HT-29 (cell line): ENCODE measurements at places on chromosomes 5 and 9. TPM values are rescaled to one million over a fixed set of nuclear protein-coding genes. Genes with fewer than 3 reads are reported as not detected.

The PARP8 gene
- 5.3 and 8.1 TPM in 2 replicates for total RNA-seq

The C5orf58 gene
- total RNA-seq = not detected in 2 replicates

The CLK4 gene
- 10.1 and 12.0 TPM in 2 replicates for total RNA-seq

The JAKMIP2 gene
- total RNA-seq = 0.03 and 0.26 TPM in 2 replicates

The GABRA6 gene
- total RNA-seq = not detected in 2 replicates

The ECM2 gene
- total RNA-seq = not detected in 2 replicates

The SPINK4 gene
- 1.3 TPM in 1 of 2 replicates, not detected in the other for total RNA-seq

The FAM170A gene
- total RNA-seq = not detected in 2 replicates

The RARS1 gene
- 52.3 and 54.2 TPM in 2 replicates for total RNA-seq

The CCIN gene
- not detected in 2 replicates for total RNA-seq

The KCNMB1 gene
- total RNA-seq = not detected in 2 replicates

The SPATA31E1 gene
- not detected in 2 replicates for total RNA-seq

The MSX2 gene
- 2.0 and 5.1 TPM in 2 replicates for total RNA-seq

The SLC22A5 gene
- 6.6 and 11.9 TPM in 2 replicates for total RNA-seq
